ENCODE measurements at places on chromosomes 3 and 15.

- peak; percentile 11 for DNase-seq
These were observed 1005.9 kb downstream of the ZPLD1 start for GRCh38 chr3:103440539-103441203.

- DNase-seq, result peak; percentile 41
These were observed 2.9 kb downstream of the SAMD7 start for GRCh38 chr3:169914321-169914720.

GRCh38 chr3:119331661-119332060 lies 37.5 kb downstream of the ARHGAP31 start:
- peak; percentile 35 for DNase-seq

DNA sequence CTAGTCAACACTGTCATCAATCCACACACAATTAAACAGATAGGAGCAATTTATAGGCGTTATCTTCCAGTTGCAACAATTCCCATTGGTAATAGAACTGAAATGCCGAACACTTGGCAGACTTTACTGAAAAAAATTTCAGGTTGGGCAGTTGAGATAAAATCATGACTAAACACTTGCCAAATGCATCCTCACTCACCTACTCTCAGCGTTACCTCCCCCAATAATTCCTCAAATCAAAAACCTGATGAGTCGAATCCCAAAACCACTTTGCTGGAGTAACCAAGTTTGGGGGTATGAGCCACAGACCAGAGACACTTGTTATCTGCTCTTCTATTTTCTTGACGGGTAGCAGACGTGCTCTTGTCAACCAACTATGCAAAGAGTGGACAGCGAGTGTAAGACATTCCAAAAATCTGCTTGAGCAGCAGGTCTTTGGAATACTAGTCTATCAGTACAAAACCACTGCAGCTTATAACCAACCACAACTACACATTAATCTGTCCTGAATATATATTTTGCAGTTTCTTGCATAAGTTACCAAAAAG lies 30.3 kb downstream of the PPP1R2 start:
- DNase-seq, result no peak

GRCh38 chr3:6526861-6527260 lies 334.1 kb upstream of the GRM7 start:
- no peak for DNase-seq

DNA sequence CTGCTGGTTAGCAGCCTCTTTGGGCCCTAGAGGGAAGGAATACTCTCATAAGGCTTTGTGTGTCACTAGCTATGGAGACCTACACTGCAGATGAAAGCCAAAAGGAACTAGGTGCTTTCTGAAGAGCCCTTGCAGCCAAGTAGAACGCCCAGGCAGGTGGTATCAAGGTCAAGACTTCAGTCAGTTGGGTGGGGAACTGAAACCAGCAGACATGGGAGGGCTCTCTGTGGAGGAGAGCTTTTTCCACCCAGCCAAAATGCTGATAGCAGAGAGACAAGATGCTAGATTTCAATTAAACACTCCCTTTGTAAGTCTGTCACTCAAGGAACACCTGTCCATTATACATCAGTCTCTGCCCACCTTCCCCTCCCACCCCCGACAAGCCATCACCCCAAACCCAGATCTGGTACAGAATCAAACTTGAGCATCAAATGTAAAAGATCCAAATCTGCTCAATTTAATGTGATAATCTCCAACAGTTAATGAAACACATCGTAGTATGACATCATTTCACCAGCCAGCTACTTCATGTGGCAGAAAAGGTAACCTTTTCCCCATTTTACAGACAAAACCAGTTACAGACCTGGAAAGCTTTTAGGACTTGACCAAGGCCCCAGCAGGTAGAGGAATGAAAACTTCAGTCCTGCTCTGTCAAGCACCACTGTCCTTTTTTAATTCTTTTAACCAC lies 14.6 kb downstream of the MRPS25 start:
- DNase-seq, result no peak

DNA sequence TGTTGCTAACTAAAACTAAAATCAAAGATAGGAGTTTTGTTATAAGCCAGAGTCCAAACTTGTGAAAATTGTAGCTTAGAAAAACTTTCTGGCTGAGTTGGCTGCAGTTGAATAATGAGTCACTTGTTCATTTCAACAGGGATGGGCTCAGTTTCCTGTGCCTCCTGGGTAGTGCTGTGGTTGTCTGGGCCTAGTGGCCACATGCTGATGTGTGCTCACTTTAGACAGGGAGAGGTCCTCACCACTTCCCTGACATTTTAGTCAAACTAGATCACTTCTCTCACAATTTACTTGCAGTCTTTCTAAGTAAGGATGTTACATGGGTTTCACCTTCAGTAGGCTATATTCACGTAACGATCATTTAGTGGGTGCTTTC lies 6.3 kb upstream of the UBE2Q2 start:
- peak; percentile 86 for DNase-seq

DNA sequence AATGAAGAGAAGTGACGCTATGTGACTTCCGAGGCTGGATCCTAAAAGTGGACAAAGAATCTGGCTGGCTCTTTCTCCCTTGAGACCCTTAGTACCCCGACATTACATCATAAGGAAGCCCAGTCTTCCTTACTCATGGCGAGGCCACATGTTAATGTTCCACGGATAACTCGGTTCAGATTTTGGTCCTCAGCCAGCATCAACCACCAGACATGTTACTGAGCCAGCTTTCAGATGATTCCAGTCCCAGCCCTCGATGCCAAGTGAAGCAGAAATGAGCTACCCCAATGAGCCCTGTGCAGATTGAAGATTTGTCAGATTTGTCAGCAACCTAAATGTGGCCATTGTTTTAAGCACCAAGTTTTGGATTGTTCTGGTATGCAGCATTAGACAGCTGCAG lies 46.6 kb downstream of the SLCO2A1 start:
- no peak for DNase-seq

DNA sequence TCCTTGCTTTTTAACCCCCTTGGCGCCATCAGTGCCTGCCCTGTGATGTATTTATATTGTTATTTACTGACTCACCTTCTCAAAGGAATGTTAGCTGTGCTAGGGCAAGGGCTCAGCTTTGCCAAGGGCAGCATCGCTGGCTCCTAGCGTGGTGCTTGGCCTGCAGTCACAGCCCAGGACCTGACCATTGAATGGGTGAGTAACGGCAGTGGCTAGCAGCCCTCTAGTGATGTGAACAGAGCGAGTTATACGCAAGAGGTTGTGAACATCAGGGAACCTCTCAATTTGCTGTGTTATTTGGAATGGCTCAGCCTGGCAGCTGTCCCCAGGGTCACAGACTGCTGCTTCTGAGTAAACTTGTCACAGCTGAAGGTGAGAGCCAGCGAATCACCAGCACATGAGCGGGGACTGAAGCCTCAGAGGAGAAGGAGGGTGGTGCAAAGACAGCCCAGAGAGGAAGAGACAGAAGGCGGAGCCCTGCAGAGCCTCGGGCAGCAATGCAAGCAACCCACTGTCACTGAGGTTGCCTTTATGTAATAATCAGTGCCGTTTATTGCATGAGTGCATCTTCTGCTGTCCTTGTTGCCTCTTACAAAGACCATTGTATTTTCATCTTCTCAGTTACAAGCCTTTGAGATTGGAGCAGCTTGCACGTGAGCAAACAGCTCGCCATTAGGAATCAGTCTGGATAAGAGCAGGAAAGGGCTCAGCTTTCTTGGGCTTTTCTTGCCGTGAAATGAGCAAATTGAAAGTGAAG lies 158.3 kb downstream of the SLCO3A1 start:
- peak; percentile 12 for DNase-seq

GRCh38 chr3:181709537-181710279 lies 2.0 kb upstream of the SOX2 start:
- DNase-seq, result peak; percentile 52

GRCh38 chr3:104805042-104805441 lies 561.7 kb upstream of the ALCAM start:
- DNase-seq, result no peak

GRCh38 chr15:71823801-71824200 lies 13.4 kb downstream of the NR2E3 start:
- DNase-seq, result no peak

GRCh38 chr15:29852201-29852600 lies 29.9 kb upstream of the TJP1 start:
- DNase-seq, result no peak

GRCh38 chr3:113212150-113212843 lies 940 bp downstream of the BOC start:
- DNase-seq, result peak; percentile 46

DNA sequence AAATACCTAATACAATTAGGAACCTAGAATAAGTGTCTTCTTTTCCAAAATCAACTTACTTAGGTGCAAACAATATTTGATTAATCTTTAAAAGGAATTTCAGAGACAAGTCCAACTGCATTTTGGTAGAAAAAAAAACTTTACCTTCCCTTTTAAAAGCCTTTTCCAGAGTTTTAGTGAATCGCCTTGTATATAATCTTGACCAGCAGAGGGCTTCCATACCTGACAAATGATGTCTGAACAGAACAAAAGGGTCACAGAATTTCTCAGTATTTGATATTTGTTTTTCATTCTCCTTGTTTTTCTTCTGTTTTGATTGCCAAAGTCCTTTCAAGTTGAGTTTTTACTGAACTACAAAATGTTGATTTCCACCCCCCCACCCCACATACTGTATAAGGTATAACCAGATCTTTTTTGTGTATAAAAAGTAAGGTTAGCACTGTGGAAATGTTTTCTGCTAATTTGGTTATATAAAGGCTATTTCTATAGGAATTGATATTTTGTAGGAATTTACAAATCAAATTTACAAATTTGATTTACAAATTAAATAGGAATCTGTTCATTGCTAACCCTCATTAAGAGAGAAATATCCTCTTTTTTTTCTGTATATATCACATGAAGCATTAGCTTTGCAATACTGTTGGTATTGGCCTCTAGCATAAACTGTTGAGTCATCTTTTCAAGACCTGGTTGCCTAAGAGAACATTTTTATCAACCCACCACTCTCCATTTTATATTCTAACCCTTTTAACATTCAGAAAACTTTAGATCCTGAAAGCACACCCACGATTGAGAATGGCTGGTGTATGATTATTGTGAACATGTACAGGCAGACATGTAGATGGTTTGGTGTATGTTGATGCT lies 464.1 kb upstream of the RARB start:
- DNase-seq, result peak; percentile 49

- DNase-seq, result no peak
These were observed 112.3 kb upstream of the HES1 start for GRCh38 chr3:194023501-194024280.

DNA sequence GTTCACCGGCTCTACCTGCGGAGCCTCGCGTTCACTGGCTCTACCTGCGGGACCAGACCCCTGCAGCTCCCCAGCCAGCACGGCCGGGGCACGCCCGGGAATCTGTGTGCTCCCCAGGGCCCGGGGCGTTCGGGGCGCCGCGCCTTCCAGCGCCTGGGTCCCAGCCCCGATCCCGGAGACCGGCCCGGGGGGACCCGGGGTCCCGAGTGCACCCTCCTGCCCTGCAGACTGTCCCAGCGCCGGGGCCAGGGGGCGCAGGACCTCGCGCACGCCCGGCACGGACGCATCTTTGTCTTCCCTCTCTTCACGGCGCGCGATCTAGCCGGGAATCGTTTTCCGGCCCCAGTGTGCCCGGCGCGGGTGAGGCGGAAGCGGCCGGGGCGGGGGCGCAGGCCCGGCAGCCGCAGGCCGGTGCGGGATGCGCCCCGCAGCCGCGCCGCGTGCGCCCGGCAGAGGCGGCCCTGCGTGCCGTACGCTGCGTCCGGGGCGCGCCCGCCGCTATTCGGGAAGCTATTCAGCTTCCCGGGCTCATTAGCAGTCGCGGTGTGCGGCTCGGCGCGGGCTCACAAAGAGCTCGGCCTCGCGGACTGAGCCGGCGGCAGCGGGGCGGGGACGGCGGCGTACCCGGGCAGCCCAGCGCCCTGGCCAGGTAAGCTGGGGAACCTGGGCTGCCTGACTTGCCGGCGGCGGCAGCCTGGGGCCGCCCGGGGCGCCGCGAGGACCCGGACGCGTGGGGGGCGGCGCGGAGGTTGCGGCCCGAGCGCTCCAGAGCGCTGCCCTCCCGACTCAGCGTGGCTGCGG lies at the start of gene APBA2:
TSS of gene APBA2 (plus strand) at position 345 of the 801 bp plus-strand sequence. CDS start 167,911 bp downstream, outside the sequence.
- peak; percentile 49 for DNase-seq

DNA sequence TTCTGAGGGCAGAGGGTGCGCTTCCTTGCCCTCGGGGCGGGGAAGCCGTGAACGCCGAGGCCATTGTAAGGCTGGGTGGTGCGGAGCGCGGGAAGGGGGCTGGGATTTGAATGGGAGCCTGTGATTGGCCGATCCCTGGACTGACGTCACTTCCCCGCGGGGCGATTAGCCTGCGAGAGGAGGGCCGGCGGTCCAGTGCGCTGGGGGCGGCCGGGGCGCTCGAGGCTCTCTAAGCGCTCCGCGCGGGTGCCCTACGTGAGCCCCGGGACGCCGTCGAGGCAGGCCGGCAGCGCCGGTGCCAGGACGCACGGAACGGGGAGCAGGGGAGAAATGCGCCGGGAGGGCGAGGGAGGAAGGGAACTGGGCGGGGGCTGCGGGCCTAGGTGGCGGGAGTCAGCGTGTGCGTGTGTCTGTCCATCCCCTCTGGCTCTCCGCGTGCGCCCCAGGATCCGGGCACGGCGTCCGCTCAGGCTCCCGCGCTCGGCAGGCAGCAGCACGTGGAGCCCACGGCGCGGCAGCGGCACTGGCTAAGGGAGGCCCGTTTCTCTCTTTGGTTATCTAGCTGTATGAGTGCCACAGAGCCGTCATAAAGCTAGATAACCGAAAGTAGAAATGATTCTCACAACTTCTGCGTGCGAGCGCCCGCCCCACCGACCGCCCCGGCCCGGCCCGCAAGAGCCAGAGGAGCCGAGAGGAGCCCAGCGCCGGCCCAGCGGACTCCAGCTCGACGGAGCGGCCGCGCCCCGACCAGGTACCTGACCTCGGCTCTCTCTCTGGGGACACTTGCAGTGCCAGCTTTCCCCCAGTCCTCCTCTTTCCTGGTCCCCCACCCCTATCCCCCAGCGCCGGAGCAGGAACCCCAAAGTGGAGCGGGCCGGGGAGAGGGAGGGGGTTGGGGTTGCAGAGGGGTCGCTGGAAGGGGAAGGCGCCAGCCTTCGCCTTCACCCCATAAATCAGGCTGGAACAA lies 33.1 kb upstream of the POLG start:
- peak; percentile 28 for DNase-seq

- no peak for DNase-seq
These were observed 124.6 kb upstream of the CADPS start for GRCh38 chr3:62999791-63000190.

GRCh38 chr3:128537091-128537703 lies 44.2 kb upstream of the GATA2 start:
- DNase-seq, result peak; percentile 36

- no peak for DNase-seq
These were observed 279.8 kb downstream of the VPS13C start for GRCh38 chr15:61780278-61780980.

GRCh38 chr15:51706926-51707608 lies 25.8 kb downstream of the SCG3 start:
- no peak for DNase-seq

DNA sequence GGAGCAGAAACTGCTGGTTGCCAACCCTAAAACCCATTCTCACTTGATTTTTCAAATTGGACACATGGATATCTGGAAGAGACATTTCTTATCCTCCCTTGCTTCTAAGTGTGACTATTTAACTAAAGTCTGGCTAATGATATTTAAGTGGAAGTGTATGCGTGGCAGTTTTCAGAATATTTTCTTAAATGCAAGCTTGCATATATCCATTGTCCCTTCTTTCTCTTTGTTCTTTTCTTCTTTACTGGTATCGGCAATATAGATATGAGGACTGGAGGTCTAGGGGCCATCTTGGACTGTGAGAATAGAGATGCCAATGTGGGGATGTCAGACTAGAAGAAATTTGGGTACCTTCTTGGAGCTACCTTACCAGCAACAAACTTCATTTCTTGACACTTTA lies 364.3 kb upstream of the DPH6 start:
- no peak for DNase-seq

Data from EH (cell line).